Cerebellar nuclear complex (tissue), 1 donor: ENCODE measurements at places on chromosomes 4 and X.
A peak's percentile ranks its signal among the peaks of the same experiment; 100 is the strongest.

DNA sequence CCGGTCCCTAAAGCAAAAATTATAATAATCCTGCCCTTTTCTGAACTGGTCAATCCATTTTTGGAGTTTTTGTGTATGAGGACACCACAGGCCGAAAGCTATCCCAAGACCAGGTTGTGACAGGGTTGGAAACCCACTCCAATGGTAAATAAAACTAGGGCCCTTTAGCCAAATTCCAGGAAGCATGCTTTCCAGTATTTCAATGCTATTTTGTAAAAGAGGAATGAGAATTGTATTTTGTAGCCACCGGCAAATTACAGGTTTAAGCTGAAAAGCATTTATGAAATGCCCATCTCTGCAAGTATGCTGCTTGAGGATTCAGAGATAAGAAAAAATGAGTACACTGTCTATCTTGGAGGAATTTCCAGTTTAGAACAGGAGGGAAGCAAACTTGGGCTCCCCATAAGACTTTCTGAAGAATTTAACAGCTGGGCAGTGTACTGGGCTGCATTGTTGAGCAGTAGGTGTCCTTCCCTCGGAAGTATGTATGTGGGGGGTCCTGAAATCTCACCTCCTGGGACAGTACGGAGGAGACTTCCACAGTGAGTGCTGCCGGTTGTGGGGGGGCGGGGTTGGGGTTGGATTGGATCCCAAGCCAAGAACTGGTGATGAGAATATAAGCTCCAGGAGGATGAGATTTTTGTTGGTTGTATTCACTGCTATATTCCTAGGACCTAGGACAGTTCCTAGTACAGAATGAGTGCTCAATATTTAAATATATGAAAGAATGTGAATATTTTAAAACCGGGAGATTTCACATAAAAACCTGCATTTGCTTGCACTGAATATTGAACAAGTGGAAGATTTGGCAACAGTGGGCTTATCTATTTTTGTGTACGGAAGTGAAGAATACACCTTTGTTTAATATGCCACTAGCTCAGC is 26.8 kb downstream of the OCIAD2 start:
- DNase-seq, result no peak

DNA sequence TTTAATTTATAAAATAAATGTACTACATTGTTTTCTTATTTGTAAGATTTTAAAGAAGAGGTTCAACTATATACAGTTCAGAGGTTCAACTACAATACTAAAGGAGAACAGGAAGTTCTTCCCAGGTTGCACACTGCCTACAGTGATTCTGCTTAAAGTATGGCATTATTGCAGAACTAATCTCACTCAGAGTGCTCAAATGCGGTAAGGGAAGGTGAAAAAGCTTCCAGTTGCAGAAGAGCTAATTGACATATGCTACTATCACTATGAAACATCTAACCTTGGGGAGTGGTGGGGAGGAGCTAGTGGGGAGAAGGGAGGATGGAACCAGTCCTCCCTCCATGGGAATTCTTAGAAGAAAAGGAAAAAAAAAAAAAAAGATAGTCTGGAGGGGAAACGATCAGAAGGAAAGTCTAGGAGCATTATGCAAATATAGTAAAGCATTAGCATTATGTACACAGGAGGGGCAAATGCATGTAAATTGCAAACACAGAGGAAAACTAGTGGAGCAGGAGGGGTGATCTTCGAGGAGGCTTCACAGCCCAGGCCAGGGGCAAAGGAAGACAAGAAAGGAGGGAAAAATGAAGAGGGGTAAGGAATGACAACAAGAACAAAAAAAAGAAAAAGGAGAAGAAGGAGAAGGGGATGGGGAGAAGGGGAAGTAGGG is 32.0 kb upstream of the MMAA start:
- no peak for DNase-seq

- DNase-seq, result no peak
Observed at GRCh38 chr4:89708903-89709421, 128.0 kb downstream of the SNCA start.

GRCh38 chr4:6963139-6963611 is 53.5 kb downstream of the TBC1D14 start:
- DNase-seq, result no peak

DNA sequence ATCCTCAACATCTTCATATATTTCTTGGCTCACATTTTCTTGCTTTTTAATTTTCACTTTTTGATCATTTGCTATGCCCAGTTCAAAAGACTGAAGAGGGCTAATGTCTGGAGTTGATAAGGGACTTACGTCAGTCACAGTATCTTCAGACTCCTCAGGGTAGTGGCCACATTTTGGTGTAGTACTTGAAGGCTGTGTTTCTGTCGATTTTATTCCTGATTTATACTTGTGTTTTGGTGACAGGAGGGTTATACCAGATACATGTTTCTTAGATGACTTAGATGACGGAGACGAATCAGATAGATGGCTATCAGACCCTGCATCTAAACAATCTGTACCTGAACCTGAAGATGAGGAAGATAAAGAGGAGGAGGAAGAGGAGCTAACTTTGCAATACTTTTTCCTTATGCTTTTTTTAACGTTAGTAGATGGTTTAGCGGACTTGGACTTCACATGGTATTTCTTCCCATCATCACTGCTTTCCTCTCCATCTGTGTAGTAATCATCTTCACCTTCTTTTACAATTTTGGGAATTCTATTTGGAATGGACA is 13.4 kb downstream of the CFAP97 start:
- no peak for DNase-seq

DNA sequence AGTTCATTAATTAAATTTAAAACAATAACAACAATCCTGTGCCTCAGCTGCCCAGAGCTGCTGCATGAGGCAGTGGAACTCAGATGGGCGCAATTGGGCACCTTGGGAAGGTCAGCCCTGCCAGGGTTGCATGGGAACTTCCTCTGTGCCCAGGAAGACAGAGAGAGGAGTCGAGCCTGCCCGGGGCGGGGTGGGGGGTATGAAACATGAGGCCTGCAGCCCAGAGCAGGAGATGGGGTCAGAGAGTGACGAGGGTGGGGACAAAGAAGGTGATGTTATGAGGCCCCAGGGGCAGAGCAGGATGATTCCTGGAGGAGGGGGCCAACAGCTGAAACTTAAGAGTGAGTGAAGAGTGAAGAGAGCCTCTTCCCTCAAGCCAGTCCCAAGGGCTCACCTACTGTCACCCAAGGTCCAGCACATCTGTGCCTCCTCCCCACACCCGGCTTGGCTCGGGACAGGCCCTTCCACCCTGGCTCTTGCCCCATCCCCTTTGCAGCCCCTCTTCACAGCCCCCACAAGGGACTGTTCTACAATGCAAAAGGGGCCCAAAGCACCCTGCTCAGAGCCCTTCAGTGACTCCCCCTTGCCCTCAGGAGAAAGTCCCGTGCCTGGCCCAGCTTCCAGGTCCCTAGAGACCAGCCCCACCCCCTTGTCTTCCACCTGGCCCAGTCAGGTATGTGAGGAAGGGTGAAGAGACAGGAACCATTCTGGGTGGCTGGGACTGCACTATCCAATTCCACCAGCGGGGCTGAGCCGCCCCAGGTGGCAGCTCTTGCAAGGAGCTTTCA is 31.4 kb downstream of the HMX1 start:
- DNase-seq, result no peak

- DNase-seq, result no peak
Observed at GRCh38 chr4:37873386-37873785, 17.5 kb upstream of the TBC1D1 start.

DNA sequence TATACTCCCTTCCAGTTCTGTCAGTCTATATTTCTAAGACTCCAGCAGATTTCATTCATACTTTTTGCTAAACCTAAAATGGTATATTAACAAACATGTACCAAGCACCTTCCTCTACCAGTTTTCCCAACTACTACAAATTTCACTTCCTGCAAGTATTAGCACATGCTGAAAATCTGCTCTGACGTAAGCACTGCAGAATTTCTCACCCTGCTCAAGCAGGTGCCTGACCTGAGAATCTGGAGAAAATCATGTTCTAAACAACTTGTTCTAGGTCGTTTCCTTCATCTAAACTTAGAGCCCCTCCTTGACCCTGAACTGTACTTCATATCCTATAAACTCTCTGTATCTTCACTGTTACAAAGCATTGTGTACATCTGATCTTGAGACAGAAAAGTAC is 380.7 kb upstream of the NOCT start:
- DNase-seq, result no peak

- DNase-seq, result peak; percentile 6
Observed at GRCh38 chr4:81828991-81829390, 357.3 kb upstream of the RASGEF1B start.

DNA sequence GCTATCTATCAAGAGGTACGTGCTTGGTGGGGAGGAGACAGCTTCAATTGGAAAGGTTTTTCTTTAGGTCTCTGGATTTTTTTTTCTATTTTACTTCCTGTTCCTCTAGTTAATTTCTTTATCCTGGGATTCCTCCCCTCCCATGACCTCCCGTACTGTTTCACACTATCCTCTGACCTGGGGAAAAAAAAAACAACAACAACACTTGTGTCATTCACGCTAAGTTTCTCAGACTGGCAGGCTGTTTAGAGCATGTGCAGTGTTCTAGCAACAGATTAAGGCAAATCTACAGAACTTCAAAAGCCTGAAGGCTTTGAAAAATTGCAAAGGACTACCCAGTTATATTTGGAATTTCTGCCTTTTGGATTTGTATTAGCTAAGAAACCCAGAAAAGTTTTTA is 358.4 kb downstream of the ARHGAP24 start:
- no peak for DNase-seq

DNA sequence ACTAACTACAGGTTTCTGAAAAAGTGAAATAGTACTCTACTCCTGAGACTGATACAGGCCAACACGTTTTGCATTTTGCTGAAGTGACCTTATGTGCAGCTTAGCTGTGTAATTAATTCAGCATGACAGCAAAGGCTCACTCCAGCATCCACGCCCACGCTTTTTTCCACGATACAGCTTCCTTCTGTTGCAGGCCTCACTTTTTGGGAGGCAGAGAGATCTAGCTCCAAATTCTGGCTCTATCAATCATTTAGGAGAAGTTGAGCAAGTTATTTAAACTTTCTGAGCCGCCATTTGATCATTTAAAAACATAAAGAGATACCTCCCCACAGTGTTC is 160.3 kb downstream of the AFAP1 start:
- no peak for DNase-seq

- no peak for DNase-seq
Observed at GRCh38 chr4:168881781-168882420, 128.2 kb downstream of the CBR4 start.

GRCh38 chrX:47608130-47608810 is 11.4 kb downstream of the SYN1 start:
- DNase-seq, result no peak

DNA sequence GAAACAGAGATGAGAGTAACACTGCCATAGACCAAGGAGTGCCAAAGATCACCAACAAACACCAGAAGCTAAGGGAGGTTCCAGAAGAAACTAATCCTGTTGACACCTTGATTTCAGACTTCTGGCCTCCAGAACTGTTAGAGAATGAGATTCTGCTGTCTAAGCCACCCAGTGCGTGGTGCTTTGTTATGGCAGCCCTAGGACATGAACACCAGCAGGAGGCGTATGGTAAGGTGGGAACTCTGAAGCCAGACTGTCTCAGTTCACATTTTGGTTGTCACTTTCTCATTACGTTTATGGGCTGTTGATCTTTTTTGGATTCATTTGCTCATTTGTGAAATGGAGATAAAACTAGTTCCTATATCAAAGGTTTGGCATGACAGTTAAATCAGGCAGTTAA is 142.9 kb downstream of the DCHS2 start:
- no peak for DNase-seq

GRCh38 chr4:186900984-186901383 is 177.3 kb upstream of the FAT1 start:
- no peak for DNase-seq

GRCh38 chrX:147405764-147406163 is 506.0 kb upstream of the FMR1 start:
- DNase-seq, result no peak

- DNase-seq, result no peak
Observed at GRCh38 chr4:89404530-89404929, 96.9 kb upstream of the GPRIN3 start.

GRCh38 chr4:40275065-40275730 is 59.9 kb upstream of the CHRNA9 start:
- DNase-seq, result no peak

DNA sequence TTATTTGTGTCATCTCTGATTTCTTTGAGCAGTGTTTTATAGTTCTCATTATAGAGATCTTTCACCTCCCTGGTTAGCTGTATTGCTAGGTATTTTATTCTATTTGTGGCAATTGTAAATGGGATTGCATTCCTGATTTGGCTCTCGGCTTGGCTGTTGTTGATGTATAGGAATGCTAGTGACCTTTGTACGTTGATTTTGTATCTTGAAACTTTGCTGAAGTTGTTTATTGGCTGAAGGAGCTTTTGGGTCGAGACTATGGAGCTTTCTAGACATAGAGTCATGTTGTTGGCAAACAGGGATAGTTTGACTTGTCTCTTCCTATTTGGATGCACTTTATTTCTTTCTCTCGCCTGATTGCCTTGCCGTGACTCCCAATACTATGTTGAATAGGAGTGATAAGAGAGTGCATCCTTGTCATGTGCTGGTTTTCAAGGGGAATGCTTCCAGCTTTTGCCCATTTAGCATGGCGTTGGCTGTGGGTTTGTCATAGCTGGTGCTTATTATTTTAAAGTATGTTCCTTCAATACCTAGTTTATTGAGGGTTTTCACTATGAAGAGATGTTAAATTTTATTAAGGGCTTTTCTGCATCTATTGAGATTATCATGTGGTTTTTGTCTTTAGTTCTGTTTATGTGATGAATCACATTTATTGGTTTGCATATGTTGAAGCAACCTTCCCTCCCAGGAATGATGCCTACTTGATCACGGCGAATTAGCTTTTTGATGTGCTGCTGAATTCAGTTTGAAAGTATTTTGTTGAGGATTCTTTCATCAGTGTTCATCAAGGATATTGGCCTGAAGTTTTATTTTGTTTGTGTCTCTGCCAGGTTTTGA is 72.7 kb upstream of the BOD1L1 start:
- no peak for DNase-seq

GRCh38 chr4:112288455-112288854 is 2.8 kb upstream of the TIFA start:
- no peak for DNase-seq

GRCh38 chr4:140069066-140069465 is 84.9 kb downstream of the MAML3 start:
- no peak for DNase-seq

- no peak for DNase-seq
Observed at GRCh38 chrX:56618323-56618722, 54.9 kb downstream of the UBQLN2 start.

DNA sequence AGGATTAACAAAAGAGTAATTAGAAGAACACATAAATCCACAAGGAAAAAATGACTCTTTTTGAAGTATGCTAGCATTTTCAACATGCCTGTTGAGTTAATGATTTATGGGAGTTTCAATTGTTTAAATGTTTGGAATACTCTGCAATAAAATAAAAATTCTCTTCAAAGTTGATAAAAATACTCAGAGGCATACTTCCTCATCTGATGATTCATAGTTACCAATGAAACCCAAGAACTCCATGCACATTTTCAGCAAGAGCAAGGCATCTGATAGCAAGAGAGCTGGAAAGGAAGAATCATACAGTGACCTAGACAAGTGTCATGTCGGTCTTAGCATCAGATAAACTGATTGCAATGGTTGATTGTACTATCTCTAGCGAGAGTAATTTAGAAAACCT is 443.7 kb upstream of the ATOH1 start:
- DNase-seq, result no peak
